A549 (cell line): ENCODE measurements at places on chromosomes 3 and 15. TPM values are rescaled to one million over a fixed set of nuclear protein-coding genes. Genes with fewer than 3 reads are reported as not detected.

Gene FRG2C
- not detected in 3 replicates for polyA plus RNA-seq

GRCh38 chr15:63402498-63403253 is 21.0 kb upstream of the CA12 start:
- DNase-seq = peak; percentile 55

Gene TTLL13
- polyA plus RNA-seq = 0.17 to 0.29 TPM (median 0.24 TPM) in 3 replicates

Gene SPINK8
- polyA plus RNA-seq = not detected in 3 replicates

DNA sequence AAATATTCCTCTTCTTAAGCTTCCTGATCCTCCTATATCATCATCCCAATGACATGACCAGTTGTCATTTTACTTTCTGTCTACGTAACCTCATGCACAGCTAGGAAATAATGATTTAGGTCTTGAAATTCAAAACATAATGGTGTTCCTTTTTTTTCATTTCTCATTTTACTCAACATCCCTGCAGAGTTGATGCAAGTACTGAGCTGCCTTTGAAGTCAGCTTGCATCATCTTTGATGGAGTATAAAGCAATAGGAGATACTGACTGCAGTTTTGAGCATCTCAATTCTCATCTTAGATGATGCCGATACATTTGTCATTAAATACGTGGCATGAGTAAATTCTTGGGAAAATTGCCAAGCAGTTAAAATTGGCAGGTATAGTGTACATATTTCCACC is 346.1 kb downstream of the ZIC1 start:
- no peak for DNase-seq

GRCh38 chr3:40070816-40071215 is 238.7 kb upstream of the EIF1B start:
- no peak for DNase-seq

- DNase-seq = no peak
These were observed 769.7 kb upstream of the GRM7 start for GRCh38 chr3:6091262-6091661.

- no peak for DNase-seq
These were observed 744.7 kb downstream of the TUSC7 start for GRCh38 chr3:117454254-117454653.

Gene PLIN1
- polyA plus RNA-seq = 0.13 to 0.28 TPM (median 0.27 TPM) in 3 replicates

- DNase-seq = no peak
These were observed 101.4 kb downstream of the TNIK start for GRCh38 chr3:171358881-171359198.

Gene COL6A5
- not detected in 3 replicates for polyA plus RNA-seq

DNA sequence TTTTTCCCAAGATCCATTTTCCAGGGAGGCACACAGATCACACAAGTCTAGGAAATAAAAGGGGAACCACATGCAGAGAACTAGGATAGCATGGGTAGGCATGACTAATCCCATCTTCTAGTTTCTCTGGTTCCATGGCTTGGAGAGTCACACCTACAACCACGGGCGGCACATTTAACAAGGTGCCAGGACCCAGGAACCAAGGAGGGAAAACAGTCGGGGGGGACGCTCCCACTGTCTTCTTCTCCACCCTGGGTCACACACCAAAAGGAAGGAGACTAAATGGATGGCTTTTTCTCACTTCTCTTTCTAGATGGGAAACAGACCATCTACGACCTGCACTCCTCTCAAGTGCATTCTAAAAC is 4.6 kb upstream of the SMCO1 start:
- DNase-seq = no peak

Gene HRG
- not detected in 3 replicates for polyA plus RNA-seq

Gene NR2F2
- polyA plus RNA-seq = 14.4 to 15.7 TPM (median 15.3 TPM) in 3 replicates

DNA sequence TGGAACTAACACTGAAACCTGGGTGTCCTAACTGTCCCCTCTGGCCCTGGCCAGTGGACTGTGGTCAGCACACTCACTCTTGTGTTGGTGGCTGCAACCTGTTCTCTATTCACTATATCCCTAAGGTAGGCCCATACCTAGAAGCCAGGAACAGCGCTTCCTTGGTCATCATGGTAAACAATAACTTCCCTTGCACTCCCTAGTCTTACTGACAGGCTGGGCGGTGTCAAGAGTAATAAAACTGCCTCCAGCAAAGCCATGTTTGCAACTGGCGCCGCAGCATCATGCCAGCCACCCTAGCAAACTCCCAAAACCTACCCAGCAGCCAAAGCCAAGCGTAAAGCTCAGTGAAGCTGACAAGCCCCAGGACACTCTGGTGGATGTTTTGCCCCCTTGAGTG is 63.1 kb upstream of the TSEN2 start:
- no peak for DNase-seq

DNA sequence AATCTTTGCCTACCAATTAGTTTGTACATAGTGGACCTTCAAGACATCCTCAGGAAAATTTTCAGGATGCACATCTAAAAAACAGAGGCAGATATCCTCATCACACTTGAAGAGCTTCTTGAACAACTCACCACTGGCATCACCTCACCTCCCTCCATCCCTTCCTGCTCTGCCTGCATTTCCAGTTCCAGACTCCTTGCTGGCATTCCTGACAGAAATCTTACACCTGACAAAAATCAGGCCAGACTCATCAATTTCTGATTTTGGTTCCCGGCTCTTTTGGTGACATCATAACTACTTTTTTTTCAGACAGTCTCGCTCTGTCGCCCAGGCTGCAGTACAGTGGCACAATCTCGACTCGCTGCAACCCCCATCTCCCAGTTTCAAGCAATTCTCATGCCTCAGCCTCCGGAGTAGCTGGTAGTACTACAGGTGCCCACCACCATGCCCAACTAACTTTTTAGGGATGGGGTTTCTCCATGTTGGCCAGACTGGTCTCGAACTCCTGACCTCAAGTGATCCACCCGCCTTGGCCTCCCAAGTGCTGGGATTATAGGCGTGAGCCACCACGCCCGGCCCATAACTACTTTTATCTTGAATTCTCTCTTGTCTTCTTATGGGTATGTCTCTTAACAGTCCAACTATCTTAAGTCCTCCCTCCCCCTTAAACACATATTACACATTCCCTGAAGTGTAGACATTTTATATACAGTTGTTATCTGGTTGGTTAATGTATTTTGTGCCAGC is 216.6 kb upstream of the IL12A start:
- no peak for DNase-seq

GRCh38 chr3:65538101-65538500 is 500.6 kb downstream of the MAGI1 start:
- DNase-seq = no peak

DNA sequence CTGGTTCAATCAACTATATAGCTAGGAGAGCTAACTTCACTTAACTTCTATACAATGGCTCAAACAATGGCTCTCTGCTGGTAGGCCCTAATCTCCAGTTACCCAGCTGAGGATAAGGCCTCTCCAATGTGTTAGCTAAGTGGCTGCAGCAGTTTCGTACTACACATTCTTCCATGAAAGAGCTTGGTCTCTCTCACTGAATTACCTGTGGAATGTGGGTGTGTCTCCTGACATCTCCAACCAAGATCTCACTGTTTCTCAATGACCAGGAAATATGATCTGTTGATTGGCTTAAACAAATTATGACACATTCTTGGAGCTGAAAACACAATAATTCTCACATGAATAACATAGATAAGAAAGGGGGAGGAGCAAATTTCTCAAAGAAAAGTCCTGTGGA is 169.8 kb upstream of the ROBO1 start:
- no peak for DNase-seq

GRCh38 chr3:186185194-186185787 is 76.4 kb upstream of the ETV5 start:
- DNase-seq = no peak

DNA sequence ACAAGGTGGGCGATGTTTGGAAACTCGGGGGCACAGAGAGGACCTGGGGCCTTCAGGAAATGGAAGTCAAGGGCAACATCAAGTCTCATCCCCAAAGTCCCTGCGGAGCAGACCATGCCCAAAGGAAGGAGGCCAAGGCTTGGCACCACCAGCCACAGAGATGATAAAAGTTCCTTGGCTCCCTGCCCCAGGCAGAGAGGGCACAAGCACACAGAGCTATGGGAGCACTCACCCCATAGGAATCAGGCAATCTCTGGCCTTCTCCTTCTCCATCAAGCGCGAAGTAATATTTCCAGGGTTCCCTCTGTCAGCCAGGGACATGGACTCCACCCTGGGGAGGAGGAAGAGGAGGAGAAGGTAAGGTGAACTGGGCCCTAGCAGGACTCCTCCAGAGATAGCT is 7.9 kb downstream of the ACAA1 start:
- DNase-seq = no peak

Gene TRIM71
- polyA plus RNA-seq = not detected in 3 replicates

Gene AGBL1
- polyA plus RNA-seq = not detected in 3 replicates

- DNase-seq = no peak
These were observed 6.7 kb downstream of the BCL2L10 start for GRCh38 chr15:52105846-52106245.

GRCh38 chr3:52880047-52880446 is 17.3 kb downstream of the STIMATE start:
- no peak for DNase-seq

DNA sequence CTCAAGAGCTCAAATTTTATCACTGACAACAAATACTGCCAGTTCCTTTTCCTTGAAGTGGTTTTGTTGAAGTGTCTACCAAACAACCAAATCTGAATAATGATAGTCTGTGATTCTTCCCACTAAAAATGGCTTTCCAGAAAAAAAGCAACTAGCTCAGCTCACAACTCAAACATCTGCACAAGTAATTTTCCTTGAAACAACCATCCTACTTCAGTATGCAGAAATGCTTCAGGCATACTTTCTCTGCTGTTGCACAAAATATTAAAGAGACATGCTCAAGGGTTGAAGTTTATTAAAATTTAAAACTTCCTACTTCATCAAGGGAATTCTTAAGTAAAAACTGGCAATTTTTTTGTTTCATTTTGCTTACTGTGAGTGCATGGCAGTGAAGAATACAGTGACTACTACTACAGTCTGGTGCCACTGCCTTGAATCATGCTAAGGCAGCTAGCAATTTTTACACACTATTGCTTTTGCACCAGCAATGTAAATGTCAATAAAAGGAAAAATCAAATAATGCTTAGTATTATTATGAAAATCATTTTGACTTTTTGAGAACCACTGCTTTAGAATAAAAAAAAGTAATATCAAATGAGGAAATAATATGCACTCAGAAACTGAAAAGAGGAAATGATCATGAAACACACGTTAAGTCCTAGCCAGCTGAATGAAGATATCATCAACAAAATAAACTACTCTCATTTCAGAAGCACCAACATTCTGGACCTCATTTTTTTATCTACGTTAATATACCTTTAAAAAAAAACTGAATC is 33.6 kb downstream of the VPS13C start:
- DNase-seq = no peak

Gene GTF2E1
- 16.4 to 19.7 TPM (median 18.6 TPM) in 3 replicates for polyA plus RNA-seq

GRCh38 chr3:75978686-75979085 is 193.3 kb upstream of the ZNF717 start:
- DNase-seq = no peak

- DNase-seq = no peak
These were observed 55.1 kb upstream of the ACAD9 start for GRCh38 chr3:128824132-128824850.

DNA sequence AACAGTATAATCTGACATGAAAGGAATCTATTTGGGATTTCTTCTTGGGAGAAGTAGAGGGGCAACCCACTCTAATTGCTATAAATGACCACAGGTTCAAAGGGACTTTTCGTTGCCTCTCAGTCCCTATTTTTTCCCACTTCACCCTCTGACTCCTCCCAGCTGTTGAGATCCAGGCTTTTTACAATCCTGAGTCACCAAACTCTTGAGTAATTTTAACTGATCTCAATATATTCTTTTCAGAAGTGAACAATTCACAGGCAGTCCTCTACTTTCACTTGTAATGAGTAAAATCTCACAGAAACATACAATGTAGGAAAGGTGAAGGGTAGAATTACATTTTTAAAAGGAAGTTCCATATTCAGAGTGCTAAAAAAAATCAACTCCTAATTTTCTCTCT is 44.6 kb downstream of the EIF4E3 start:
- DNase-seq = no peak

GRCh38 chr3:41324156-41324475 is 124.8 kb downstream of the CTNNB1 start:
- DNase-seq = no peak

GRCh38 chr15:100859970-100860828 is 19.4 kb upstream of the ALDH1A3 start:
- DNase-seq = no peak

Gene MAP6D1
- polyA plus RNA-seq = 0.68 to 1.1 TPM (median 1.0 TPM) in 3 replicates

DNA sequence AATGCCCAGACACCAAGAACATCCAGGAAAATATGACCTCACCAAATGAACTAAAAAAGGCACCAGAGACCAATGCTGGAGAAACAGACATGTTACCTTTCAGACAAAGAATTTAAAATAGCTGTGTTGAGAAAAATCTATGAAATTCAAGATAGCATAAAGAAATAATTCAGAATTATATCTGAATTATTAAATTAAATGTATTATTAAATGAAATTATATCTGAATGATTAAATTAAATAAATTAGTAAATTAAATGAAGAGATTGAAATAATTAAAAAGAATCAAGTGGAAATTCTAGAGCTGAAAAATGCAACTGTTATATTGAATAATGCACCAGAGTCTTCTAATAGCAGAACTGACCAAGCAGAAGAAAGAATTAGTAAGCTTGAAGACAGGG is 279.2 kb upstream of the SATB1 start:
- no peak for DNase-seq

DNA sequence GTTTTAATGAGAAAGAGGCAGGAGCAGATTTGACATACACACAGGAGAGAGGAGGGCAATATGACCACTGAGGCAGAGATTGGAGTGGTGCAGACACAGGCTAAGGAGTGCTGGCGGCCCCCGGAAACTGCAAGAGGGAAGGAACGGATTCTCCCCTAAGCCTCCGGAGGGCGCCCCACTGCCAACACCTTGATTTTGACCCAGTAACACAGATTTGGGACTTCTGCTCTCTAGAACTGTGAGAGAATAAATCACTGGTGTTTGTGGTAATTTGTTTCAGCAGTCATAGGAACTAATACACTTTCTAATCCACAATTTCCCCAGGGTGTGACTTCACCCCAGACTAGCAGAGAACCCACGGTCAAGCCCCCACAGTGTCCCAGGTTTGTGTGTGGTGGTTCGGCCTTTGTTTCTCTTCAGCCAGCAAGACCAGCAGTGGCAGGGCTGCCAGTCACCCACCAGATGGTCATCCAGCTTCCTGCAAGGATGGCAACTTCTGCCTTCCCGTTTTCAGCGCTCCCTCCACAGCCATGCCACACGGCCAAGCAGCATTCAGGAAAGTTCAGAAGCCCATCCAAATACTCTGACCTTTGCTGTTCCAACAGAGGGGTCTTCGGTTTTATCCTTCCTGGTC is 23.6 kb upstream of the TSPAN3 start:
- no peak for DNase-seq

GRCh38 chr15:72516777-72517176 is 42.6 kb downstream of the ARIH1 start:
- DNase-seq = no peak

- DNase-seq = no peak
These were observed 81.6 kb downstream of the FBN1 start for GRCh38 chr15:48563934-48564333.

Gene SQOR
- polyA plus RNA-seq = 33.8 to 38.8 TPM (median 36.0 TPM) in 3 replicates

Gene ZNF770
- 23.8 to 25.1 TPM (median 24.9 TPM) in 3 replicates for polyA plus RNA-seq

Gene CA12
- polyA plus RNA-seq = 122 to 129 TPM (median 126 TPM) in 3 replicates

Gene ANKUB1
- polyA plus RNA-seq = not detected in 3 replicates

GRCh38 chr3:7518456-7518855 is 657.5 kb downstream of the GRM7 start:
- no peak for DNase-seq

- DNase-seq = no peak
These were observed 857.7 kb downstream of the OTOL1 start for GRCh38 chr3:162354356-162354755.

GRCh38 chr15:38829086-38829485 is 264.5 kb upstream of the RASGRP1 start:
- no peak for DNase-seq

GRCh38 chr15:61275901-61276300 is 46.8 kb upstream of the RORA start:
- DNase-seq = no peak

GRCh38 chr15:45105586-45105985 is 8.4 kb downstream of the DUOX2 start:
- no peak for DNase-seq

Gene PLCL2
- 2.1 to 2.5 TPM (median 2.1 TPM) in 3 replicates for polyA plus RNA-seq
